Skeletal muscle cell (primary cell): ENCODE measurements at places on chromosomes 4 and X.

DNA sequence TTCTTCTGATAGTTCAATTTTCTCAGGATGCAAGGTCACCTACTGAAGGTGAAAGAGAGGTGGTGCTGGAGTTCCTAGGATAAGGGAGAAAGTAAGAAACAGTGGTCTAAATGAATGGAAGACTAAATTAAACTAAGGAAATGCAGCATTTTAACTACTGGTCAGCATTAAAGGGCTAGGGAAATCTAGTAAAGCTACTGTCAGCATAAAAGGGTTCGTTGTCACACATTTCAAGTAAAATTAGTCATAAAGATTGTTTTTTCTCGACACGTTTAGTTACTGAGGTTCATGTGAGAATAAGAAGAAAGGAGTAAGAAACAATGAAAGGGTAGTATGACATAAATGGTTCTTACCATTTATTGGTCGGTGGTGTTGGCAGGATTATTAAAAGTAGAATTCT lies 40.0 kb upstream of the COX18 start:
- no peak for DNase-seq

DNA sequence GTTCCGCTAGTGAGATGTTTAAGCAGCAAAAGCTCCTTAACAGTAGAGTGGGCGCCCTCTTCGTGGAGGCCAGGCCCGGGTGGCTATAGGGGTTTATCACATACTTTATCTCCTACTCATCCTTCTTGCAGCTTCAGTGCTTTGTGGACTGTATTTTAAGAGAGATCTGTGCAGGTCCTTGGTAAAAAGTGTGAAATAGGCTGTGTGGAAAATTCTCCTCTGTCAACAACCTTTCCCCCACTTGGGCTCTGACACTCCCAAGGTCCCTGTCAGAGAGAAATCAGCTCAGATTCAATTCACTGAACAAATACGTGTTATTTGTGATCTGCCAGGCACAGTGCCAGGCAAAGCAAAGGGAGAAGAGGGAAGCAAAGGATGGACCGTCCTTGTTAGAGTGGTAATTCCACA lies 214.3 kb upstream of the PPARGC1A start:
- DNase-seq, result peak; percentile 73

- no peak for DNase-seq
Observed at GRCh38 chrX:150196285-150196684, 166.8 kb upstream of the MAMLD1 start.

DNA sequence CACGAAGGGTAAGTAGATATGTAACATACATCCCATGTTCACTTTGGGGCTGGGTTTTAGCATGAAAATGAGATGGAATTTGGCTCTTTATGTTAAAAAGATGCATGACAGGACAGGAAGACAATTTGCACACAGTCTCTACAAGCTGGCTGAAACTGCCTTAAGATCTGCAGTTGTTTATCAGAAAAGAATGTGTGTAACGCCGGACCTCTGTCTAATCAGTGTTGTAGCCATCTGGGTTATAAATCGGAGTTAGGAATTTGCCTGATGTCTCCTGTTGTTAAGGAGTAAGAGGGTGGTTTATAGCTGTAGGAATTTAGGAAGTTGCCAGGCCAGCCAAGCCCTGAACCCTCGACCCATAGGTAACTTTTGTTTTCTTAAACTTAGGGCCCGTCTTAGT lies 562.9 kb upstream of the FAT1 start:
- DNase-seq, result no peak

DNA sequence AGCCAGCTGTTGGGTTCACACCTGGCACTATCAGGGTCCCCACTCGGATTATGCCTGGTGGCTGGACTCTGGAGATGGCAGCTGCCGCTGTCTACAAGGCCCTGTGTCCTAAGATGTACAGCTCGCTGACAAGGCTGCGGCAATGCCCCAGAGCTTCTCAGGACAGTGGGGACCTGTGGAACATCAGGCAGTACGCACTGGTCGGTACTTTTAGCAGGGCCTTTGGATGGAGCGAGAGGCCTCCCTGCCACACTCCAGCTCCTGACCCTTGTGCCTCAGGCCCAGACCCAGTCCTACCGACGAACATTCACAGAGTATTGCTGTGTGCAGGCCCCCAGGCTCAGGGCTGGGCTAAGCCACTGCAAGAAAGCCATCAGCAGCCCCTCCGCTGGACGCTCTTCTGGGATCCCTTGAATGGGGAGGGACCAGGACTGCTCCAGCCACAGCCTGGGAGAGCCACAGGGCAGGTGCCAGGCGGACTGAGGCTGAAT lies 45.7 kb upstream of the HMX1 start:
- DNase-seq, result no peak

GRCh38 chr4:79609817-79610216 lies 201.8 kb upstream of the GK2 start:
- DNase-seq, result no peak

DNA sequence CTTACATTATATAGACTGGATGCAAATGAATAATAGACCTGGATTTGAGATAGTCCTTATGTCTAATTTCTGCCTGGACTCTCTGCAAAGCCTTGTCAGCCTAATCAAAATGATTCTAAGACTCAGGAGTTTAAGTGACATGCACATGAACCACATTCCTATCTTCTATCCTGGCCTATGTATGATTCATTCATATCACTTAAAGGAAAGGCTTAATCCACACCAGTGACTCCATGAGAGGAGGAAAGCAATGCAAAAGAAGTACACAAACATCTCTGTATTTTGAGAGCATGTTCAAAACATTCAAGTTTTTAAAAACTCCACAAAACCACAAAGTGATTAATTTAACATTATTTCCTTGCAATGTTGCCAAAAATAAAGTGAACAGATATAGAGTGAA lies 14.6 kb downstream of the AMOT start:
- no peak for DNase-seq

GRCh38 chr4:86894455-86894854 lies 2.2 kb upstream of the C4orf36 start:
- no peak for DNase-seq

DNA sequence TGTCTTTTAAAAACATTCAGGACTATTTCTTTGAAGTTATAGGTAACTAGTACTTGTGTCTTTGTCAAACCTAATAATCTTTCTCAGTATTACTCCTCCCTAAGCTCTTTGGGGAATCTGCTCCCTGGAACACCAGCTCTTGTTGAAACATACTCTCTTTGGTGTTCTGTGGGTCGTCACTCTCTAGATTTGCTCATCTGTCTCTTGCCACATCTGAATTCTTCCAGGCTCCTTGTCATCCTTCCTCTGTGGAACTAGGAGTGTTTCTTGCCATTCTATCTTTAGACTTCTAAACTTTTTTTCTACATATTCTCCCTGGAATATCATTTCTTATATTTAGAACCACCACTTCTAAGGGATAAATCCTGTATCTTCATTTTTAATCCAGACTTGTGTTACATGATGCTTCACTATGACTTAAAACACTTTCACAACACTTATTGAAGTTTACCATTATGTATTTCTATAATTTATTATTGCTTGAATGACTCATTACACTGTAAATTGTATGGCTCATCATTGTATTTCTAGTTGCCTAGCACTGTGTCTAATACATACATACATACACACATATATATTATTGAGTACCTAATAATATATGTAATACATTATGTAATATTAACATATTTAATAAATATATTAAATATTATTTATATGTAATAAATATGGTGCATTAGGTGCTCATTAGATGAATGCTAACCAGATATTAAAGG lies 186.1 kb downstream of the TMA16 start:
- no peak for DNase-seq
